ENCODE measurements at places on chromosomes 6 and 20.

- DNase-seq: no peak
Observed at GRCh38 chr6:35919085-35919826, 1.6 kb downstream of the SRPK1 start.

DNA sequence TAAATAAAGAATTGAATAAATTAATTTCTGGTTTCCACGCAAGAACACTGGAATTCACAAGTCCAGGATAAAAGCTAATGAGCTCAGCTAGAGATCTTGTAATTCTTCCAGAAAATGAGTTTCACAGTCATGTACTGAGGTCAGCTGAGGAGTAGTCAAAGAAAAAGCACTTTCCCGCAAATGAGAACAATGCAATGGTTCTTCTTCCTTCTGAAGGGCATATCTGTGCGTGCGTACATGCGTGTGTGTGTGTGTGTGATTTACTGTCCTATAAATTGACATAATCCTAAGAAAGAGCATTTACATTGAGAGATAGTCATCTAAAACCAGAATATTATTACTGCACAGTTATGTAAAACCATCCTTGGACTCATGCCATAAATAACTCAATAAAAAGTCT, 968.9 kb upstream of the EYS start:
- no peak for DNase-seq

GRCh38 chr6:164832410-164832809, 477.0 kb downstream of the C6orf118 start:
- no peak for DNase-seq

DNA sequence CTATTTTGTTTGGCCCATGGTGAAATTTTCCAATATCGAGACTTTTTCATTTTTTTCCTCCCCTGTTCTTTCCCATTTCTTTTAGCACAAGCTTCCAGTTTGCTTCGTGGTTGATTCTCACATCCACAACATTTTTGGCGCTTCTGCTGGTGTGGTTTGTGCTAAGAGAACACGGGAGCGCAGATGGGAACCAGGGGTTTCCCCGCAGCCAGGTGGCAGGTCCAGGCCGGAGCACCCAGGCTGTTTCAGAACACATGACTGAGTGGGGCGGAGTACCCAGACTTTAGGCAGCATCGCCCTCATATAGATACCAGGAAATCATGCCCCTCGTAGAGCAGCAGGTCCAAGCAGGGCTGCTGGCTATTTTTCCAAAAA, 58.0 kb downstream of the SYTL3 start:
- no peak for DNase-seq

DNA sequence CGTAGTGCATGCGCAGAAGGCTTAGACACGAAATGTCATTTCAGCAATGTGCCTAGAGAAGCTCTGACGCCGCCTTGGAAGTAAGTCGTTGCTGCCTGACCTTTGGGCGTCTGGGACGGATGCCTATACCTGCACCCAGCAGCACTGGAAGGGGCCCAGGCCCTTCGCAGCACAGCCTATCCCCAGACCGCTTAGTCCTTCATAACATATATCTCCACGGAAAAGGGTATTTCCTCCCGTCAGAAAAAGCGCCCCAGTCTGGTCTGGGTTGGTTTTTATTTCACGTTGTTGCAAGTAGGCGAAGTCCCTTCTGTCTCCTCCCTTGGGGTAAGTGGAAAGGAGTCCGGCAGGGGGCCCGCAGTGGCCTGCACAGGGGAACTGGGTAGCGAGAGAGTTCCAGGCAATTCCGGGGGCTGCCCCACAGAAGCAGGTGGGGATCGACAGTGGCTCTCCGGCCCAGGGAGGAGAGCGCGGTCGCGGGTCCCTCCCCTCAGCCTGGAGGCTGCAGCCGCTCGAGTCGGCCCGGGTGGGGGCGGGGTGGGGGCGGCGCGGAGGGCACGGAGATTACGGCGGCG, 559 bp upstream of the EYA4 start:
- DNase-seq: no peak

All from T-helper 1 cell (primary cell).